Activated CD4-positive, alpha-beta T cell treated with anti-CD3 and anti-CD28 coated beads, Interleukin-2, amount 50 U/mL, for 16 hours (primary cell): ENCODE measurements at places on chromosomes 13 and 19.

DNA sequence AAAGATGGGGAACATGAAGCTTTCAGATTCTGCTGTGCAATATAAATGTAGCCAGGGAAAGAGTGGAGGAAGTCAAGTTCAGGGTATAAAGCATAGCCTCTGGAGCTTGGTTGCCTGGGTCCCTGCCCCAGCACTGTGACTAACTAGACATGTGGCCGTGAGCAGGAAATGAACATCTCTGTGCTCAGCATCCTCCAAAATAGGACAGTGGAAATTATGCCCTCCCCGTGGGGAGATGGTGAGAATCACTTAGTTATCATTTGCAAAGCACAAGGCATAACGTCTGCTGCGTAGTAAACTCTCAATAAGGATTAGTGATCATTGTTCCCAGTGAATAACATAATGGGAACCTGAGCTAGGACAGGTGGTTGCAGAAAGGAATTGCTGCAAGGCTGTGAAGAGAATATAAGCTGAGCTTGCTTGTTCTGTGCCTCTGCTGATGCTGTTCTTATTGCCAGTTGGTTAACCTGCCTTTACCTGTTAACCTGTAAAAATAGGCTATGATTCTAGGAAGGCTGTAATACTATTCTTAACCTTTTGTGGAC lies 441.0 kb downstream of the COG6 start:
- peak; percentile 38 for DNase-seq

GRCh38 chr19:5013761-5014160 lies 44.8 kb downstream of the KDM4B start:
- no peak for DNase-seq

GRCh38 chr13:77323858-77324257 lies 3.0 kb downstream of the MYCBP2 start:
- peak; percentile 22 for DNase-seq

- no peak for DNase-seq
Measured at GRCh38 chr19:3140667-3141038, 4.8 kb downstream of the GNA15 start.

DNA sequence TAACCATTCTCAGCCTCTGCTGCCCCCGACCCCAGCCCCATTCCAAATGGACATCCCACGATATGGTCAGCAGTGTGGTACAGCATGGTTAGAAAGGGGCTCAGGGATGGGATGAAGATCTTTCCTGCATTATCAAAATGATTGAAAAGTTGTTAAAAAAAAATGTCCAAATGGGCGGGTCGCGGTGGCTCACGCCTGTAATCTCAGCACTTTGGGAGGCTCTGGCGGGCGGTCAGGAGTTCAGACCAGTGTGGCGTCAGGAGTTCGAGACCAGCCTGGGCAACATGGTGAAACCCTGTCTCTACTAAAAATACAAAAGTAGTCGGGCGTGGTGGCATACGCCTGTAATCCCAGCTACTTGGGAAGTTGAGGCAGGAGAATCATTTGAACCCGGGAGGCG lies 54.3 kb upstream of the ZNF254 start:
- no peak for DNase-seq

- no peak for DNase-seq
Measured at GRCh38 chr13:44354884-44355283, 18.7 kb upstream of the SERP2 start.

GRCh38 chr19:10646456-10647159 lies 7.5 kb upstream of the ILF3 start:
- DNase-seq, result no peak

DNA sequence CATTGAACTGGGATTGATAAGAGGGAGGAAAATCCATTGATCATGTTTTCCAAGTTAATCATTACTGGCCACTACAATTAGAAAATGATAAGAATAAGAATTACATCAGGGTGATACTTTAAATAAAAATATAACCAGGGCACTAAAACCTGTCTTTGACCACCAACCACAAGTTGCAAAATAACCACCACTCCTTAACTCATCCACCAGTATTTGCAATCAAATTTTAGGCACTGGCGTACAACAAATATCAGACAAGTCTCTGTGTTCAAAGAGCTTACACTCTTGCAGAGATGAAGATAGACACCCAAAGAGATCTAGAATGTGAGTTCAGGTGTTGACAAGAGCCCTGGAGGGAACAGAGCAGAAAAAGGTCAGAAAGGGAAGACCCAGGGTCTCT lies 514 bp downstream of the CEACAM3 start:
- DNase-seq, result no peak
